ENCODE measurements at places on chromosomes 4 and X.

DNA sequence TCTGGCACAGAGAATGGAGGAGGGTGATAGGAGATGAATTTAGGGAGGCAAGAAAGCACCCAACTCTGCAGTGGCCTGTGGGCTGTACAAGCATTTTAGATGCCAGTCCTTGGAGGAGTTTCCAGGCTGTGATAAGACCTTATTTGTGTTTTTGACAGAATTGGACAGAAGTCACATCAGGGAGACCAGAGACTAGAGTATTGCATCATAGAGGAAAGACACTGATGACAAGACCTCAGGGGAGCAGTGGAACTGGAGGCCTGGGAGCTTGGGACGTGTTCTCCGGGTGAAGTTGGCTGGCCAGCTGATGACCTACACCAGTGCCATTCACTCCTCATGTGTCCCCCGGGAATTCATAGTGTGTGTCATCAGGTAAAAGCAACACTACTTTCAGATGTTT, 284.0 kb upstream of the ZFP42 start:
- no peak for ATAC-seq

DNA sequence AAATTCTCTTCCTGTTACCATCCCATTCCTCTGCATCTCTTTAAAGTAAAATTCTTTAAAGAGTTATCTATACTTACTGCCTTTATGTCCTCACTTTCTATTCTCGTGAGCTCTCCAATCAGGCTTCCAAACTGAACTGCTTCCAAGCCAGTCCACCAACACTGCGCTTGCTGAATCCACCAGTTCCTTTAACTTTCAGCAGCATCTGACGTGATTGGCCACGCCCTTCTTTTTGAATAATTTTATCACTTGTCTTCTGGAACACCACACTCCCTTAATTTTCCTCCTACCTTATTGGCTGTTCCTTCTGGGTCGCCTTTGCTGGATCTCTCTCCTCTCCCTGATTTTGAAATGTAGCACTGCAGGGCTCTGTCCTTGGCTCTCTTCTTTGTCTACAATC, at the start of gene KIAA1210:
Gene KIAA1210 (minus strand): TSS at position 163 of the 400 bp plus-strand sequence. CDS start 4,170 bp downstream, outside the sequence.
- no peak for ATAC-seq

GRCh38 chr4:111127841-111128240, 505.0 kb upstream of the PITX2 start:
- ATAC-seq = no peak

DNA sequence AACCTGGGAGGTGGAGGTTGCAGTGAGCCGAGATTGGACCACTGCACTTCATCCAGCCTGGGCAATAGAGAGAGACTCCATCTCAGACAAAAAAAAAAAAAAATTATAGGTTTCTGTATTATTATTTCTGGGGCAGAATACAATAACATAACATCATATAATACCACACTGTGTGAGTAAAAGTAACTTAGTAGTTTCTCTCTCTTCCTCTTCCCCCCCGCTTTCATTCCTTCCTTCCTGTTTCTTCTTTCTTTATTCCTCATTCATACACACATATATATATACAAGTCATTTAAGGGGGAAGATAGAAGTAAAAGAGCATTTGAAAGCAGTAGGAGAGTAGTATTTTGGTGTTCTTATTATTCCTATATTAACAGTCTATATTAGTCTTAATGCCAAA, 55.9 kb upstream of the FHDC1 start:
- ATAC-seq = no peak

Measured in esophagus mucosa (tissue), 1 donor.